Cardiac muscle cell (in vitro differentiated cells and primary cell): ENCODE measurements at places on chromosomes 4 and X.

DNA sequence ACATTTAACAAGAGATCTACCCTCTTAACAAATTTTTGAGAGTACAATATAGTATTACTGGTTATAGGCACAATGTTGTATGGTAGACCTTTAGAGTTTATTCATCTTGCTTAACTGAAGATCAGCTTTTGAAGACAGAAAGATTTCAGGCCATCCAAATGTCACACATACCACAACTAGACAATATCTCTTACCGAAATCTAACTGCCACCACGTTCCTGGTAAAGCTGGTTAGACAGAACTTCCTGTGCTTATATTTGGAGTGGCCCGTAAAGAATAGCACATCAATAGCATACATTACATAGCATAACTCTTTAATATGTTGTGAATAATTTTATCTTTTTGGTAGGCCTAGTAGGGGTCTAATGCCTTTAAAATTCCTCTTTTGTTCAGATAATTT is 29.8 kb upstream of the ARHGEF6 start:
- DNase-seq = no peak

DNA sequence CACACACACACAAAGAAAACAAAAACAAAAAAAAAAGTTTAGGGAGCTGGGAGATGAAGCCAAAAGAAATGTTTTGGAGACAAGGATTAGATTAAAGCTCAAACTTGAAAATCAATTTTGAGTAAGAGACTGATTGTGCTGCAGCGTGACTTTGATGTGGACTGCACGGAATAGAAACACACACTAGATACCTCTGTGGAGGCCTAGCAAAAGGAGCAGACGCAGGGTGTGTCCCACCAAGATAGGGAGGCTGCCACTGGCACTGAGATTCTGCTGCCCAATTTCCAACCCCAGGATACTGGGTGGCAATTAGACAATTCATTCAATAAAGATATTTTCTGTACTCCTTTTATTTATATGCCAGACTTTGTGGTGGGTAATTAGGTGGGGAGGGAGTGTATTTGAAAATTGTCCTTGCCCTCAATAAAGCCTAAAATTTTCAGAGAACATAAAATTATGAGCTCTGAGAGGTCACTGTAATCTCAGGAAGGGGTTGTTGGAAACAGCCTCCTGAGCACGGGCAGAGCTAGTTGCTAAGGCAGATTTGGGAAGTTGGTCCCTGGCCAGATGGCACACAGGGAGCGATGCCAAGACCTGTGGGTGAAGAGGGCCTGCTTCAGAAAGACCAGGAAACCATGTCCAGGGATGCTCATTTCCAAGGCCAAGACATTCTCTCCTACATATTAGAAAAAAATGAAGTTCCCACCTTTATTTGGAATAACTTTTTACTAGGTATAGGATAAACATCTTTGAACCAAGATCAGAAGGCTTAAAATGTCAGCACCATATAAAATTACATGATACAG is 1.9 kb upstream of the PPP3CA start:
- DNase-seq = no peak

GRCh38 chrX:110985470-110985869 is 110.5 kb upstream of the PAK3 start:
- no peak for DNase-seq

DNA sequence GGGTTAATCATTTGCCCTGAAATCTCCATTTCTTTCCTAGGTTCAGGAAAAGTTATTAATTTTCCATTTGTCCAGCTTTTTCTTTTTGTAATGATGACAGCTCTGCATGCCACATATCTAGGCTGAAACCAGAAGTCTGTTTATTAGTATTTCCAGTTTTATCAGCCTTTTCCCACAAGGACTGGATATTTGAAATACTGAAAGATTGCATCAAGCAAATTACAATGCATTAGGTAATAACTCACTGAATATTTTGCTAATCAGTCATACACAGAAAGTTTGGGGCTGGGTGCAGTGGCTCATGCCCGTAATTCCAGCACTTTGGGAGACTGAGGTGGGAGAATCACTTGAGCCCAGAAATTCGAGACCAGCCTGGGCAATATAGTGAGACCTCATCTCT is 21.5 kb downstream of the SLC9A7 start:
- no peak for DNase-seq

- DNase-seq = no peak
These were observed 266.6 kb downstream of the ZNF674 start for GRCh38 chrX:46278572-46278971.

DNA sequence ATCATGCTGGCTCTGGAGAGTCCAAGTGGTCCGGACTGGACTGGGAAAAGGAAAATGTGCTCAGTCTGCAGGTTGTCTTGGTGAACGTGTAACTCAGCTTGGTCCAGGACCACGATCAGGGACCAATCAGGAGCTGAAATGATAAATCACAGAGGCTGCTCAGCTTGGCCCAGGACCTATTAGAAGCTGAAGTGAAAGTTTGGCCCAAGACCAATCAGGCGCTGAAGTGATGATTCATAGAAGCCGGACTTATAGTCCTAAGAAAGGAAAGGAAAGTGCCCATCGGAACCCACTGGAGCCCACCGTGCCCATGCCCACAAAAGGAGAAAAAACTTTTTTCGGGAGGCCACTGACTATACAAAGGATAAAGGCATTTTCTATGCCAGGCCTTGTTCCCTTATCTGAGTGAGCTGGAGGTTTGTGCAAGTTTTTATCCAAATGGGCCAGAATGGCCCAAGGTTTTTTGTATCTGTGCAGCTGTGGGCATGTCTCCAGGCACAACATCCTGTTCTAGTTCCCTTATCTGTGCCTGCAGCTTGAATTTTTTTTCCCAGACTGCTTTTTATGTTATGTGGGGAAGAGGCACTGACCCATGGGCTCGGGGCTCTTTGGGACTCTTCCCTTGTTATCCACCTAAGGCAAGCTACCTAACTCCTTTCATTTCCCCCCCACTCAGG is 194.4 kb downstream of the FAM133A start:
- DNase-seq = peak; percentile 9

DNA sequence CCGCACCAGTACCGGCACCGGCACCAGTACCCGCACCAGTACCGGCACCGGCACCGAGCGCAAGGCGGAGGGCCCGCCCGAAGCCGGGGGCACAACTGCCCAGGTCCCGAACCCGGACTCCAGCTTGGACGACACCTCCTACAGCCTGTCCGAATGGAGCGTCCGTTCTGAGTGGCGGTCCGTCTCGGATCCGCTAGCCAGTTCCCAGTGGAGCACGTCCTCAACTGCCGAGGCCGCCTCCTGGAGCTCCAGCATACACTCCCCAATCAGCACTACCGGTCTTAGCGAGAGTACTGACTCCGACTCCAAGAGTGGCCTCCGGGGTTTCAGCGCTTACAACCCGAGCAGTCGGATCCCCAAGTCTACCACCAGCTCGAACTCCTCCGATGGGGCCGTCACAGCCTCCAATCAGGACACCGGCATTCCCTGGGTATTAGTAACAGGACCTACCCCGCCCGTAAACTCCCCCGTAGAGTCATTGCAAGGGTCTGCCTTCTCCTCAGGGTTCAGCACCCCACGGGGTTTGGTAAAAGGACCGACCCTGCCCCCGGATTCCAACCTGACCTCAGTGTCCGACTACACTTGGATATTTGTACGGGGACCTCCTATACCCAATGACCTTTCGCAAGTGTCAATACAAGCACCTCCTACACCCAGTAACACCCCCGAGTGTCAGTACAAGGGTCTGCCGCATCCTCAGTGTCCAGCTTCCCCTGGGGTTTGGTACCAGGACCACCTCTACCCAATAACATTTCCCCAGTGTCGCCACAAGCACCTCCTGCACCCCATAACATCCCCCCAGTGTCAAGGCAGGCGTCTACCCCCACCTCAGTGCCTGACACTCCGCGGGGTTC is 721 bp upstream of the MAOA start:
- DNase-seq = peak; percentile 56

DNA sequence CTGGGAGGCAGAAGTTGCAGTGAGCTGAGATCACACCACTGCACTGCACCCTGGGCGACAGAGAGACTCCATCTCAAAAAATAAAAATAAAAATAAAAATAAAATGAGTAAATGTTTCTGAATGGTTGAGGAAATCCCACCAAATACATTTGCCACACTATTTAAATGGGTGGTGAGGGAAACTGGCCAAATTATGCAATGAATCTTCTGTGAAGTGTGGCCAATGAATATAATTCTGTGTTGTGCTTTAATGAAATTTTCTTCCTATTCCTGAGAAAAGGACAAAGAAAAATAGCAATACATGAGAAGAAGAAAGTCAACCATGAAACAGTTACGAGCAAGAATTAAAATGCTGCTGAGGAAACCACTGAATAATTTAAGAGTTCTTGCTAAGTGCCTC is 69.9 kb downstream of the CAMK2D start:
- DNase-seq = no peak

GRCh38 chr4:42683393-42683792 is 26.5 kb upstream of the ATP8A1 start:
- DNase-seq = no peak

DNA sequence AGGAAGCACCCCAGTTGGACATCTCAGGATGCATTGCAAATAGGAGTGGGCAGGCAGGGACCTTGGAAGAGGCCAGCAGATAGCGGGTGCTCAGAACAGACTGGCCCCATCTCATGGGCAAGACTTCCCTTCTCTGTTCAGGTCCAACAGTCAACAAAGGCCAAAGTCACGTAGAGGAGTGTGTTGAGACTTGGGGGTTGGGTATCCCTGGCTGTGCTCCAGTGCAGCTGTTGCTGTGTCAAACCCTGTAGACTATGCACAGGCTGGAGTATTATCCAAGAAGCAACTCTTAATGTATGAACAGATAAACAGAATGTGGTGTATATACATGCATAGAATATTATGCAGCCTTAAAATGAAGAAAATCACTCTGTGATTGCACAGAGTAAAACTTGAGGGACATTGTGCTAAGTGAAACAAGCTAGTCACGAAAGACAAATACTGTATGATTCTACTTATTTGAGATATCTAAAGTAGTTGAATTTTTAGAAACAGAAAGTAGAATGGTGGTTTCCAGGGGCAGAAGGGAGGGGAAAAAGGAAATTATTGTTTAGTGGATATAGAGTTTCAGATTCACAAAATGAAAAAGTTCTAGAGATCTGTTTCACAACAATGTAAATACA is 192.1 kb upstream of the LCORL start:
- no peak for DNase-seq

- DNase-seq = no peak
These were observed 28.3 kb upstream of the HPGD start for GRCh38 chr4:174550541-174550940.

DNA sequence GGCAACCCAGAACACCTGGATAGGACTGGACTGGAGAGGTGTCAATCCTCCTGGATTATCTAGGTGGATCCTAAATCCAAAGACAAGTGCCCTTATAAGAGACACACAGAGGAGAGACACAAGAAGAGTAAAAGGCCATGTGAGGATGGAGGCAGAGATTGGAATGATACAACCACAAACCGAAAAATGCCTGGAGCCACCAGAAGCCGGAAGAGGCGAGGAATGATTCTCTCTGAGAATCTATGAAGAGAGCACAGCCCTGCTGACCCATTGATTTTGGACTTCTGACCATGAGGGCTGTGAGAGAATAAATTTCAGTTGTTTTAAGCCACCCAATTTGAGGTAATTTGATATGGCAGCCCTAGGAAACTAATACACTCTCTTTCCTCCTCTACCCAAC is 20.1 kb downstream of the GPC3 start:
- DNase-seq = no peak

DNA sequence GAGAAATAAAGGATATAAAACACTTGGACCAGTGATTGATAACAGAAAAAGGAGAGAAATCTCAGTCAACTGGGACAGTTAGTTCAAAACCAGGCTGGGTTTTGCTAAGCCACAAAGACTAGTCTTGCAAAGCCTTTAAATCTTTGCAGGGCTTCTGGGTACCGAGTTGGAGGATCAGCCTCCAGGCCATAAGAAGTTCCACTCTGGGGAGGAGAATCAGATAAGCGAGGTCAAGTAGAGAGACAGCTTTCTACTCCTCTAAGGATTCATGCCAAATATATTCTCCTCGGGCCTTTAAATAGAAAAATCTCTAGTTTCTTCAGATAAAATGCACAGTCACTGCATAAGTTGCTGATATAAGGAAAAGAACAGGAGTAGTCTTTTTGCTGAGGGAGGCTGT is 92.7 kb downstream of the MFAP3L start:
- no peak for DNase-seq

DNA sequence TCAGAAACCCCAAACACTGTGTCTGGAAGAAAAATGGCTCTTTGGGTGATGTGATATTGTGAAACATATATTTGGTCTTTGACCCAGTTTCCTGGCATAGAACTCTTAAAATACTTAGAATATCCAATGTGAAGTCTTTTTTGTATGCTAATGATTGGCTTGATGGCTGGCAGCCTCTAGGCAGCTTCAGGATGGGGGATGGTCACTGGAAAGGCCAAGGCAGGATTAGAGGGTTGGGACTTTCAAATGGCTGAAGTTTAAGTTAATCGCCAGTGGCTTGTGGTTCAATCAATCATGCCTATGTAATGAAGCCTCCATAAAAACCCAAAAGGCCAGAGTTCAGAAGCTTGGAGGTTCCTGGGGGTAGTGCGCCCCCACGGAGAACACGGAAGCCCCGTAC is 33.5 kb upstream of the ESX1 start:
- peak; percentile 6 for DNase-seq

- DNase-seq = no peak
These were observed 15.9 kb upstream of the F11 start for GRCh38 chr4:186249785-186250754.

- no peak for DNase-seq
These were observed 331.8 kb downstream of the DKK2 start for GRCh38 chr4:106704253-106704870.

DNA sequence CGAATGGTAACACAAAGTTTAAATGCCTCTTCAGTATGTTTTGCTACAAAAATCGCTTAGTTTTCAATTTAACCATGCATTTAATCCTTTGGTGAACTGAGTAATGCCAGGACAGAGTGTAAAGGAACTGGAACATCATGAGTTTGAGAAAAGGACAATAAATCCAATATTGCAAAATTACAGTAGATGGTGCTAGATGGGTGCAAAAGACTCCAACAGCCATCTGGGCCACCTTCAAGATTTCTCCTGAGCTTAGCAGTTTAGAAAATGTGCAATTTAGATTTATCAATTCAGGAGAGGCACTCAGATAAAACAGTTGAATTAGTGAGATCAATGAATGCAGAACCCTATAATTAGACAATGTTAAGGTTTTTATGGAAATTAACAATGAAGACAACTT is 33.2 kb upstream of the MID1IP1 start:
- DNase-seq = peak; percentile 48

DNA sequence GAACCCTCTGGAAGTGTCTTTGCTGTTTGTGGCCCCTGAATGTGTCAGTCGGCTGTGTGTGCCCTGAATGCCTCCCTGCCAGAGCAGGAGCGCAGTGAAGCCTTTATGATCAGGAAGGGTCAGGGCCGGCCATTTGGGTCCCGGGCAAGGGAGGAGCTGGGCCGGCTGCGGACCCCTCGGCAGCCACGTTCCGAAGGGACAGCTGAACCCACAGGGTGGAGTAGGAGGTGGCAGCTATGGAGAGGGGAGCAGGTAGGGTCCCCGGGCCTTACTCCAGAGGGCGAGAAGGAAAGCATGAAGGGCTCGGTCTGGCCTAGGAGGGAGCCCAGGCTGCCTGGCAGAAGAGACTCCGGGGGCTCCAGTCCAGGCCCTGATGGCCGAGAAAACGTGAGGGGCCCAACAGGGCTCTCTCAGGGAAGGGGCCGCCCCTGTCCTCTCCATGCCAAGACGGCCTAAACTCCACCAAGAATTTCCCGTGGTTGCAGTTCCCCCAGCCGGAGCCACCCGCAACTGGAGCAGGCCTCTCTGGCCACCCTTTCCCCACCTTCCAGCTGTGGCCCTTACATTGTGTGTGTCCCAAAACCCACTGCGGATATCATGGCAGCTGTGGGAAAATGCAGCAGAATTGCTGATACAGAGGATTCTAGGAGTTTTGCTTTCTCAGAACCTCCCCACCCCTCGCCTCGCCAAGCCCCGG is 182.2 kb upstream of the STK26 start:
- DNase-seq = no peak
